Heart left ventricle (tissue), 16 donors: ENCODE measurements at places on chromosomes 7 and 10.

DNA sequence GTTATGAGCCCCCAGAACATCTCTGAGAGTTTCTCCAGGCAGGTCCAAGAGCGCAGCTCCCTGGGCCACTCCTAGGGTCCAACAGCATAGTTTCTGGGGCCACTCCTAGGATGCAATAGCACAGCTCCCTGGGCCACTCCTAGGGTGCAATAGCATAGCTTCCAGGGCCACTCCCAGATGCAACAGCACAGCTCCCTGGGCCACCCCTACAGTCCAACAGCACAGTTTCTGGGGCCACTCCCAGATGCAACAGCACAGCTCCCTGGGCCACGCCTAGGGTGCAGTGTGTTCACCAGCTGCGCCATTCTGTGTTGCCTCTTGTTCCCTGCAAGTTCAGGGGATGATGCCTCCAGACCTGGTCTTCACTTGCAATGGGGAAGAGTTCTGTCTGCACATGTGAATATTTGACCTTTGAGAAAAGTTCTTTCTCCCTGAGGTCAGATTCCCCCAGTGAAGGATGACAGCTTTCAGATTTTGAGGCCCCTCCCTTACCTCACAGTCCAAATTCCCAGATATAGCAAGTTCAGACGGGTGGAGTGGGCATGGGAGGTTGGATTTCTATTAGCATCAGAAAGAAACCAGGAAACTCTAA lies 43.0 kb upstream of the LEP start:
- no peak for DNase-seq

DNA sequence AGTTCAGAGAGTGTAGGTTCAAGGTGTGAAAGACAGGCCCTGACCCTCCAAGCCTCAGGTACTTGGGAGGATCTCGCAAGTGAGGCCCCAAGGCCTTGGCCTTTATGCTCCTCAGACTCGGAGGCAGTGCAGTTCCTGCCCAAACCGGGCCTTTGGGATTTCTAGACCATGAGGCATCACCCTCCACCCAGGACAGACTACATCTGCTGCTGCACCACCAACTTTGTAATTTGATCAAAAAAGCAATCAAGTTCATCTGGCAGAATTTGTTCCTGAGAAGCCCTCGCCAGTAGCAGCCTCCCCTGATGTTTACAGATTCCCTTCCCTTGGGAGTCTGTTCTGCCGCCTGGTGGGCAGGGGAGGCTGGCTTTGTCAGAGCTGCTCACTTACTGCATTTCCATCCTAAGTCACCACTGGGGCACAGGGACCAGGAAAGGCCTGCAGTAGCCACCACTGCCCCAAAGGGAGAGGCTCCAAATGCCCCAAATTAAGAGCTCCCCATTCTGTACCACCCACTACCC lies 2.1 kb downstream of the CAMK2G start:
- no peak for DNase-seq

- DNase-seq = no peak
Observed at GRCh38 chr7:42170724-42171123, 66.3 kb downstream of the GLI3 start.

- no peak for DNase-seq
Observed at GRCh38 chr7:158827411-158828132, 1.7 kb downstream of the ESYT2 start.

- DNase-seq = no peak
Observed at GRCh38 chr7:70016044-70016770, 417.9 kb downstream of the AUTS2 start.

DNA sequence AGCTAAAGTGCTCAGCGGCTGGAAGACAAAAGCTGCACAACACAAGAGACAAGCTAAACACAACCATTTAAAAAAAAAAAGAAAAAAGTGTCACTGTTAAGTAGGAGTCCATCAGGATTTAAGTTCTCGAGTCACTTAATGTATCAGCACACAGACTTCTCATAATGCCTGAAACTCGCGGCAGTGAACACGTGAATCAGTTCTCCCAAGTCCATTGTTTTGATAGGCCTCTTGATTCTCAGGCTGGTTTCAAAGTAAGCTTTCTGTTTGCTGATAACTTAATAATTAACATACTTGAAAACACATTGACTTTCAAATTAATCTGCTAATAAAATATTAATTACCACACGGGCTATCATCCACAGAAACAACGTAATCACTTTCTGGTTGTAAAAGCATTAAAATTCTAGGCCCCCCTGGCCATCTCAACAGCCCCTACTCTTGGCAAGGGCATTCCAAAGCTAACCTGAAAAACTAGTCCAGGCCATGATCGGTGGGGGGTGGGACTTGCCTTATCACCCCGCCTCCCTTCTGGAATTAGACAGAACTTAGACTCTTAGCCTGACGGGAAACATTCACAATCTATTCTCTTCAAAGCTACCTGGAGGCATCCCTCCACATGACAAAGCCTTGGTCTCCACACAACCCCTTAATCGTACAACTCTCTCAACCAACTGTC lies 129.0 kb downstream of the DIP2C start:
- DNase-seq = no peak

DNA sequence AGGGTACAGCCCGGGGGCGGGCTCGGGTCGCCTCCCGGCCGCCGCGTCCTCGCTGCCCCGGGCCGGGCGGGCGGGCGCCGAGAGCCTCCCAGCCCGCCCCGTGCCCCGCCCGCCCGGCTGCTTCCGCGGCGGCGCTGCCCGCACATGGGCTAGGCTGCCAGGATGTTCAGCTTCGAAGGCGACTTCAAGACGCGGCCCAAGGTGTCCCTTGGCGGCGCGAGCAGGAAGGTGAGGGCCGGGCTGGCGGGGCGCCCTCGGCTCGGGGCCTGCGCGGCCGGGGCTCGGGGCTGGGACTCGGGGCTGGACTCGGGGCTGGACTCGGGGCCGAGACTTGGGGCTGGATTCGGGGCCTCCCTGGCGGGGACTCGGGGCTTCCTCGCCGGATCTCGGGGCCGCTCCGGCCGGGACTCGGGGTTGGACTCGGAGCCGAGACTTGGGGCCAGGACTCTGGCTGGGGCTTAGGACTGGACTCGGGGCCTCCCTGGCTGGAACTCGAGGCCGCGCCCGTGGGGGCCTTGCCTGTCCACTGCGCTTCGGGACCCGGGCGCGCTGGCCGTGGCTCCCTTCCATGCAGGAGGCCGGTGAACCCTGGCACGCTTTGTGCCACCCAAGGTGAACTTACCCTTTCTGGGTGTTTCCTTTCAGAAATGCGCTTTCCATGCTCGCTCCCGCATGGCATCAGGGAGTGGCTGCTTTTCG lies 534 bp downstream of the UBE3C start:
- peak; percentile 49 for DNase-seq

GRCh38 chr10:96043893-96044715 lies 721 bp downstream of the CCNJ start:
- peak; percentile 52 for DNase-seq

DNA sequence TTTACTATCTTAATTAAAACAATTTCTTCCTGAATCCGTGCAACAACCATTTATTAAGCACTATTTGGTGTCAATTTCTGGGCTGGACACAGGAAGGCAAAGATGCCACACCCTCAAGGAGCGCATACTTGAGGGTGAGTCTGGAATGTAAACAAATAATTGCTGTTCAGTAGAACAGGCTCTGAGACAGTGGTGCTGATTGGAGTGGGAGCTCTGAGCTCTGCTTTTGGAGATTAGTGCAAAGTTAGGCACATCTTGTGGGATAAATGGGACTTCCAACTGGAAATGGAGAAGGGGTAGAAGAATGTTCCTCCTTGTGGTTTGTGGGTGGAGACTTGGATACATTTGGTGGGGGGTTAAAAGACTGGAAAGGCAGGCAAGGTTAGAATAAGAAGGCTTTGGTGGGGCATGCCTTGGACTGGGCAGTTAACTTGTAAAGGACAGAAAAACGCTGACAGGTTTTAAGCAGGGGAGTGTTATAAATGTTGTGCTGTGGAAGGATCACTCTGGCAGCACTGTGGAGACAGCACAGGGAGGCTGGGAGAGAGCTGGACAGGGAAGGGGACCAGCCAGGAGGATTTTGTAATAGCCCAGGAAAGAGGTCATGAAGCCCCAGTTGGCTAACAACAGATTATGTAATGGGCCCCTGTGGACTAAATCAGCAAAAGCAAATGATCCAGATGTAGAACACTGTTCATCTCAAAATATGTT lies 80.7 kb downstream of the ZNF365 start:
- peak; percentile 54 for DNase-seq

DNA sequence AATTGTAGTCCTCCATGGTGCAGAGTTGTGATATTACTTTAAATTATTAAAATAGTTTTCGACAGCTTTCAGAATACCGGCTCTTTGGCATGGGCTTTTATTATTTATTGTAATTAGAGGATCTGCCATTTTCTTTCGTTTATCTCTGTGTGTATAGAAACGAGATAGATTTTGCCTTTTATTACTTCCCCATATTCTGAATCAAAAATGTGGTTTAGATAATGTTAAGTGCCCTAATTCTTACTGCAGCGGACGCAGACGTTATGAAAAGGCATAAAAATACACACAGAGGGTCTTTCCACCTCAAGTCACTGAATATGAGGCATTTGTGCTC lies 1.9 kb upstream of the ARID5B start:
- no peak for DNase-seq

DNA sequence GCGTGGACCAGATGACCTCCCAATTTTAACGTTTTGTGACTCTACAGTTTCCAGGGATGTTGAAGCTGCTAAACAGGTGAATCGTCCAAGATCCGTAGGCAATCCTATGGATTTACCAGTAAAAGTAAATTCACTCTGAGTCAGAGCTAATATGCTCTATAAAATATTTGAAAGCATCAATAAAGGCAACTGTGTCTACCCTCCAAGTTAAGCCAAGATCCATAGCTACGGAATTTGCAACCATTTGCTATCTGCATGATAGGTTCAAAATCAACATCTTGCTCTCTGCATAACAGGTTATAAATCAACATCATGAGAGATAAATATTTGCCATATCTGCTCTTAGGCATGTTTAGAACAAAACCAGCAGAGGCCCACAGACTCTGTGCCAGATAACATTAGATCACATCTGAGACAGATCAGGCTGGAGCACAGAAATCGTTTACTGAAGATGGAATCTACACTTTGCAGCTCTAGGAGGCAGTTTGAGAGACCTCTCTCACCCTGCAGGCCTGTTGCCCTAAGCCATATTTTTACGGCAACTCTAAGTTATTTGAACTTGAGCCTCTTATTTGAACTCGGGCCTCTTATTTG lies 80.7 kb upstream of the PDCD4 start:
- DNase-seq = no peak

GRCh38 chr10:131431533-131431932 lies 120.0 kb upstream of the TCERG1L start:
- DNase-seq = peak; percentile 9

DNA sequence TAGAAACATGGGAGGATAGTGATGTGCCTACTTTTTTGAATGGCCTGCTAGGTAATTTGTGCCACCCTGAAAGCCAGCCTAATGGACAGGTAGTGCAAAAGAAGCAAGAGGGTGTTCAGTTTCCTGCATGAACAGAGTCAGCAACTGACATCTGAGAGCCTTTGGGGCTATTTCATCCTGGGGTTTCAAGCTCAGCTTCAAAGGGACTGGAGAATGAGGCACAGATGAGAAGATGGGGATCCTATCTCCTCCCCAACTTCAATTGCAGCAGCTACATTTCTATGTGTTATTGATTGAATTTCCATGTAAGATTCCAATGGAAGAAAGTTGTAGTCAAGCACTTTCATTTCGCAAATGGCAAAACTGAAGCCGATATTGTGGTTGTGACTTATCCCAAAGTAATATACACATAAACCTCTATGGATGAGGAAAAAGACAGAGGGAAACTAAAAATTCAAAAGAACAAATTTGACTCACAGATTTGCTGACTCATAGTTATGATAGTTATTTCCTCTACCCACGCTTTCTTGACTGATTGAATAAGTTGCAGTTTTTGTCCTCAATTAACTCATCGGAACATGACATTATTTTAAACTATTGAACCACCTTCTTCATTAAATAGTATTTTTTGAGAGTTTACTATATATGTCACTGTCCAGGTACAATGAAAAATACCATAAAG lies 42.6 kb upstream of the NRP1 start:
- DNase-seq = no peak

DNA sequence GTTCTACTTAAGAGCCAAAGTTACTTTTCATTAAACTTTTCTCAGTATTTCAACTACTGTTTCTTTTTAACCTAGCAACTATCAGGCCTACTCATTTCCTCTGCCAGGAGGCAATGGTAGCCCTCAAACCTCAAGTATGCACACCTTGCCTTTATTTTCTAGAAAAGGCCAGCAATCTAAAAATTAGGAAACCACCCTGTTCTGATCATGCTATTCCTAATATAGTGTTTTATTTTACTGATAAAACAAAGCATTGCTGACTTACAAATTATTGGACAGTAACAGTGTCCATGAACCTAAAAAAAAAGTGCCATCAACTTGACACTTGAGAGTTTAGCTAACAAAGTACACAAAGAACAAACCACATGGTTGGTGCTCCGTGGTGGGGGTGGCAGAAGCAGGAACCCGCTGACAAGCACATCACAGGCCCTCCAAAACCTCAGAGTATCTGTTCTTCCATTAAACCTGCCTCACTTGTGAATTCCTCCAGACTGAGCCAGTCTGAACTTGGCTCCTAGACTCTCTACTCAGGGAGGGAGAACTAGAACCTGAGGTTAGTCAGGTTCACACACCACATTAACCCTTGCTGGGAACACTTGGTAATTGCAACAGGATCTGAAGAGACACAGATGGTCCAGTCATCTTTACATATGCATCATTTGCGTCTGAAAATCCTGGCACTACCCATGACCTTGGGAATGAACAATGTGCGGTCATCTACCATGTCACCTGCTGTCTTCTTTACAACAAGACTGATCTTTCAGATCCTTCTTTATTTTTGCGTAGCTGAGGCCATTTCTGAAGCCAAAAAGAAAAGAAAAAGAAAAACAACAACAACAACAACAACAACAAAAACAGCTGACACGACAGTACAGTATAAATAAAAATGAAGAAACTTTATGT lies 31.9 kb downstream of the PIP4K2A start:
- DNase-seq = no peak

- DNase-seq = peak; percentile 31
Observed at GRCh38 chr10:6678211-6678803, 98.2 kb upstream of the PRKCQ start.

- no peak for DNase-seq
Observed at GRCh38 chr10:43064331-43065075, 12.4 kb upstream of the RET start.
